ENCODE measurements at places on chromosomes 1 and 21.

GRCh38 chr1:191125950-191126349, 648.3 kb upstream of the BRINP3 start:
- no peak for DNase-seq

- DNase-seq = no peak
These were observed 12.5 kb upstream of the VAMP4 start for GRCh38 chr1:171754353-171754705.

DNA sequence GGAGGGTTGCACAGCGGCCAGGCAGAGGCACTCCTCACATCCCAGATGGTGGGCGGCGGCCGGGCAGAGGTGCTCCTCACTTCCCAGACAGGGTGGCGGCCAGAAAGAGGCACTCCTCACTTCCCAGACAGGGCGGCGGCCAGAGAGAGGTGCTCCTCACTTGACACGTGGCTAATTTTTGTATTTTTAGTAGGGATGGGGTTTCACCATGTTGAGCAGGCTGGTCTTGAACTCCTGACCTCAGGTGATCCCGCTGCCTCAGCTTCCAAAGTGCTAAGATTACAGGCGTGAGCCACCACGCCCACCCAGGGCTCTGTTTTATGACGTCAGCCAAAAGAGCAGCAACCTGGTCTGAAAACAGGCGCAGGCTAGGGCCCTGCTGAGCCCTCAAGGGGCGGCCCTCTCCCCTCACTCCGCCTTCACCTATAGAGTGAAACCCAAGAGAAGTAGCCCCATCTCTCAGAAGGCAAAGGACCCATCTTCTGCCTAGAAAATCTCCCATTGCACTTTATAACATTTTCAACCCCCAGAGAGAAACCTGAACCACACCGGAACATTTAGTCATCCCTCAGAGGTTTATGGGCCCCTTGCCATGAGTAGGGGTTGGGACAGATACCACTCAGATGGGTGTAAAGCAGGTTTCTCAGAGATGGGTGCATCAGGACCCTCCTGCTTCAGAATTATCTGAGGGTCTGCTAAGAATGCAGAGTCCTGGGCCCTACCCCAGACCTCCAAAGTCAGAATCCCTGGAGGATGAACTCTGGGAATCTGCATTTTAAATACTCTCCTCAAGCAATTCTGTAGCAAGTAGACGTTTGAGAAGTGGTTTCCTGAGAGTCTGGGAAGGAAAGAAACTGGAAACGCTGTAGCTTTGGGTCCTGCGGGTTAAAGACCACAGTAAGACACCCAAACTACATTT, 40.8 kb downstream of the CDK18 start:
- DNase-seq = no peak

- DNase-seq = no peak
These were observed 2.1 kb downstream of the MYBPH start for GRCh38 chr1:203173566-203173965.

Data from stimulated activated CD8-positive, alpha-beta memory T cell treated with anti-CD3 and anti-CD28 coated beads, Interleukin-2, amount 100 ng/mL, for 1 hour (primary cell).